AG04449 (cell line): ENCODE measurements at places on chromosomes 1 and 21.

- DNase-seq = no peak
Measured at GRCh38 chr1:228004331-228004855, 2.4 kb upstream of the WNT3A start.

DNA sequence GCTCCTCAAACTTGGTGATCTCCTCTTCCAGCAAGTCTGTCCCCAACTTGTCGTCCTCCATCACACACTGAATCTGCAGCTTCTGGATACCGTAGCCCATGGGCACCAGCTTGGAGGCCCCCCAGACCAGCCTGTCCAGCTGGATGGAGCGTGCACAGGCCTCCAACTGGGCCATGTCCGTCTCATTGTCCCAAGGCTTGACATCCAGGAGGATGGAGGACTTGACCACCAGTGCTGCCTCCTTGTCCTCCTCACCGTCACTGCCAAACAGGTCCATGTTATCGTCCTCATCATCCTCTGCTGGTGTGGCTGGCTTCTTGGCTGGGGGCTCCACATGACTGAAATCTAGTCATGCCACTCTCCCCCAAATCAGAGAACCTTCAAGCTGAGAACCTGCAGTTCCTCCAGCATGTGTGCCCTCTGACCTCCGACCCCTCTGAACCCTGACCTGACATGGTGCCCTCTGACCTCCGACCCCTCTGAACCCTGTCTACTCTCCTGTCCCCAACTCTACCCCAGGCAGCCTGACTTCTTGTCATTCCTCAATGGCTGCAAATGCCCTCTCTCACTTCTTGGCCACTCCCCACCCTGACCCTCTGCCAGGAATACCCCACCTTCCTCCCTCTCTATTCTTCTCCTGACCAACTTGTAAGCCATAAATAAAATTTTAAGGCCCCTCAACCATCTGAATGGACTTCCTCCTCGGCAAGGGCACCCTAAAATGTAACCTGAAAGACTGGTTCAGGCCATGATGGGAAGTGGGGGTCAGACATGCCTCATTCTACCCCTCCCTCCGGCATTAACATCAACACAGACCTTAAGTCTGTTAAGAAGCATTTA lies 275.7 kb upstream of the C1orf174 start:
- no peak for DNase-seq

GRCh38 chr21:32448803-32449594 lies 36.5 kb downstream of the EVA1C start:
- DNase-seq = peak; percentile 28

- no peak for DNase-seq
Measured at GRCh38 chr1:78370779-78371482, 119.8 kb upstream of the PTGFR start.

DNA sequence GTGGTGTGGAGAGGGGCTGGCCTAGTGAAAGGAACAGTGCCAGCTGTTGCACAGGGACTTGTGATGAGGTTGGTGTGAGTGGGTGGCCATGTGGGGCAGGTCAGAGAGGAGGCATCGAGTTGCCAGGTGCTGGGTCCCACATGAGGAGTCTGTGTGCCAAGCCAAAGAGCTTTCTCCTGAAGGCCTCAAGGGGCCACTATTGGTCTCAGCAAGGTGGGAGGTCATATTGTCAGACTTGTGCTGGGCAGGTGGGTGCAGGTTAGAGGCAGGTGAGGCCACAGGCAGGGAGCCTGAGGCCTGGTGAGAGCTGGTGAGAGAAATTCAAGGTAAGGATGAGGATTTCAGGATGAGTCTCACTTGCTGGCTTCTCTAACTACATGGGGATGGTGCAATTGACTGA lies 256.8 kb downstream of the DISC1 start:
- no peak for DNase-seq

DNA sequence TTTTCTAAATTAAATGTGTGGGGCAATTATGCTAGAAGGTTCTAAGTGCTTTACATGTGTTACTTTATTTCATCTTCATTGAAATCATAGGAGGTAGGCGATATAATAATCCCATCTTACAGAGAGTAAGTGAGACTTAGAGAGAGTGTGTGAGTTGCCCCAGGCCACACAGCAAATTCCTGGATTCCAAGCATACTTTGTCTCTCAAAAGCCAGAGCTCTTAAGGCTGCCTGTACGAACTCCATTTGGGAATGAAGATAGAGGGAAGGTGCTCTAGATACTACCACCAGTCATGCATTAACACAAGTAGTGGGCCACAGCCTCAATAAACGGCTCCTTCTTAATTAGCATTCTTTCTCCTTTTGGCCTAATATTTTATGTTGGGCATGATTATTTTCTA lies 170.1 kb downstream of the SIPA1L2 start:
- DNase-seq = no peak

- DNase-seq = no peak
Measured at GRCh38 chr1:101465941-101466340, 229.1 kb downstream of the S1PR1 start.

DNA sequence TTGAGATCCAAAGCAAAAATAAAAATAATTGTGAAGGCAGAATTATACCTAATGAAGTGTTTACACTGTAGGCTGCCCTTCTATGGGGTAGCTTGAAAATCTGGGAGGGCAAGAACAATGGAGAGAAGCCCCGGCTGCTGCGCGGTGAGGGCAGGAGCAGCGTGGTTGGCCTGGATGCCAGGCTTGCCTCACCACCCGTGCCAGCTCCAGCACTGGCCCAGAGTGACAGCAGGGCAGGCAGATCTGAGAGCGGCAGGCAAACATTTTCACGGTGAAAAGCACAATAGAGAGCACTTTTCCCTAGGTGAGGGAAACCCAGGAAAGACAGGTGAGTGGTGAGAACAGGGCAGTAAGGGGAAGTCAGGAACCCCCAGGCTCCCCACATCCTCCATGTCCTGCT lies 1.4 kb downstream of the PROK1 start:
- DNase-seq = no peak

DNA sequence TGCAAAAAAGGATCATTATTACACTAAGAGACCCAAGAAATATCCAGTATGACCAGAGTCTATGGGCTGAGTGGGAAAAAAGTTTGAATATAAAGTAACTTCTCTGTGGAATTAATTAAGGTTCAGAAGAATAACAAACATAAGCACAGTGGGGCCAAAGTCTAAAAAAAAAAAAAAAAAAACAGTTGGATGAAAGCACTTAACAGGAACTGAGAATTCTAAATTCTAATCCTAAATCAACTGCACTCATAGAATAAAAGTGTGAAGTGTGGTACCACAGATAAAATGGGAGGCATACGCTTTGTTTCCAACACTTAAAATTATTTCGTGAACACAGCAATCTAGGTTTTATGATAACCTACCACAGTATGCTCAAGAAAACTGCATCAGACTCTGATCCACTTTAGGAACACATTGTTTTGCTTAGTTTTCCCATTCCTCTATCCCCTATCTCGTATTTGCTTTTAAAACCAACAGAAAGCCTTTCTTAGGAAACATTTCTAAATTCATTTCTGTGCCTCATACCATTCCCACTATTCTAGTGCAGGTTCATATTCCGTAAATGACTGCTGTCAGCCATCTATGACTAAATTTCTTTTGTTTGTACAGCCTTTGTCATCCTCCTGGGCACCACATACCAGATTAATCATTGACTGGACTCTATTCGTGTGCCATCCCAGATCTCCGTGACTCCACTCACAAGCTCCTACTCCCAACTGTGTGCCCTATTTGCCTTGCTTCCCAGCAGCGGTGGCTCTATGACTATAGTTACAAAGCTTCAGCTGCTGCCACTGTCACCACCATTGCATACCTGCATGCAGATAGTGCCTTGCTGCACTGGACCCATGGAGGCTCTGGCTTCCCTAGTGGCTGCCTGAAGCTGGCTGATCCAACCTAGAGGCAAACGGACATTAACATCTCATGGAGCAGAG lies 24.9 kb downstream of the CHML start:
- no peak for DNase-seq

GRCh38 chr21:25133939-25134338 lies 473.3 kb downstream of the MRPL39 start:
- peak; percentile 33 for DNase-seq

DNA sequence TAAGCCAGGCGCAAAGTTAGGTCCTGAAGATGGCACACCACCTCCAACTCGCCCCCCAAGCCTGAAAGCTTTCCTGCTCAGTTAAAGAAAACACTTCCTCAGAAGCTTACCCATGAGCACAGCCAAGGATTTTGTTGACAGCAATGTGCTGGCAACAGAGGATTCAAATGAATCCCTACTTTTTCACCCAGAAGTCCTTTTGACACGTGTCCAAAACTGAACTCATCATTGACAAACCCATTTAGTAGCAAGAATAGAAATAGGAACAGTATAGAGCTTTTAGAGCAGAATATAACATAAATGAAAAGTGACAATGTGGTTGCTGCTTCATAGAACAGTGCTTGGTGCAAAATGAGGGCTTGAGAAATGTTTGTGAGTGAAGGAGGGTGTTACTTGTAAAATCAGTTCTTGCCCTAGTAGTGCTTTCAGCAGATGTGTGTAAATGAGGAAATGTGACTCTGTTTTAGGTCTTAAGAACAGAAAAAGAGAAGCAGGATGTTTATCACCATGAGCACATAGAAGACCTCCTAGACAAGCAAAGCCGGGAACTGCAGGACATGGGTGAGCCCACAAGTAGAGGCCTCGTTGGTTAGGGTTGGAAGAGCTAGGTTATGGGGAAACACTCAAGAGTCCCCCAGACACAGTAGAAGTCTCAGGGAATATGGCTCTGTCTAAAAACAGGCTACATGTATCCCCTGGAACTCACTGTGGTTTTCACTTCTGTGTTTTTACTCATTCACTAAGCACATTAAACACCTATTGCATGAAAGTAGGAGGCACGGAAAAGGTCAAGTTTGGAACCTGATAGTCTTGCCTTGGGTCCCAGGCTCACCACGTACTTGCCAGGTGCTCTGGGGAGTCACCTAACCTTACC lies 48.6 kb upstream of the TMEM125 start:
- no peak for DNase-seq

GRCh38 chr1:6785318-6785727 lies at the start of gene CAMTA1:
CAMTA1 (plus strand) TSS chr1:6785454; CDS start chr1:6785531, 77 bp downstream.
- no peak for DNase-seq

GRCh38 chr1:3779265-3779911 lies 6.8 kb downstream of the SMIM1 start:
- DNase-seq = no peak

DNA sequence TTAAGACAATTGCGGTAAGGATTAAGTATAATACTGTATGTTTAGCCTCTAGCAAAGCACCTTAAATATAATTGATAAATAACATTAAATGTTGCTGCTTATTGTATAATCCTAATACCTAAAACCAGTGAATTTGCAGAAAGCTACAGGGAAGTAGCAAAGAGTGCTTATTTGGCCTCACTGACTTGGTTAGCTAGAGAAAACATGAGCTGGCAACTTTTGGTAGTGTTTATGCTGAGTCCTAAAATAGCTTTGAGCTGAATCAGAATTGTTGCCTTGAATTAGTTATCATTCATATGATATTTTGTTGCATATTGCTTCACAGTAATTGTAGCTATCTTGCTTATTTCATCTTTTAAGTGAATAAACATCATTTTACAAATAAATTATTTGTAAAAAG lies 3.5 kb downstream of the TRIM67 start:
- DNase-seq = no peak

DNA sequence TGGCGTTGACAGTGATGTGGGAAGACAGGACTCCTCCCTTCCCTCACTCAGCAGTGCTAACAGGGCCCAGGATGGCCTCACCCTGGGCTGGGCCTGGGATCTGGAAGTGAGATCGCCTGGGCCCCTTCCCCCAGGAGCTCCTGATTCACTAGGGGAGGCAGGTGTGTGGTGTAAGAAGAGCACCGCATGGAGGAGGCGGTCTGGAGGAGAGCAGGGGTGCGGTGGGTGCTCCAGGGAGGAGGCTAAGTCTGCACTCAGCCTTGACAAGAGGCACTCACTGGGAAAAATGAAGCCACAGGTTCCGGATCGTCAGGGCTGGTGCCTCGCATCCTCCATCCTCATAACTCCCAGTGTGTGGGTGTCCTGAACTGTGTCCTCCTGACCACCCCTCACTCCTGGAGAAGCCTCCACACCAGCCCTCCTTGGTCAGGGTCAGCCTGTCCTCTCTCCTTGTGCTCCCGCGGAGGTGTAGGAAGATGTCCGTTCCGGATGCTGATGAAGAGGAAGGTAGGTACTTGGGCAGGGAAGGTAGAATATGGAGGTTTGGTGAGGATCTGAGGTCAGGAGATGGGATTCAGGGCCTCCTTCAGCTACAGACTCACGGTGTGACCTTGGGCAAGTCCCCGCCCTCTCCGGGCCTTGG lies 142.1 kb upstream of the WNT4 start:
- no peak for DNase-seq

GRCh38 chr1:110425612-110426152 lies 18.2 kb upstream of the LAMTOR5 start:
- no peak for DNase-seq

- DNase-seq = no peak
Measured at GRCh38 chr1:245754463-245754961, 599.7 kb downstream of the KIF26B start.

- DNase-seq = no peak
Measured at GRCh38 chr1:206710460-206710823, 25.7 kb downstream of the MAPKAPK2 start.

DNA sequence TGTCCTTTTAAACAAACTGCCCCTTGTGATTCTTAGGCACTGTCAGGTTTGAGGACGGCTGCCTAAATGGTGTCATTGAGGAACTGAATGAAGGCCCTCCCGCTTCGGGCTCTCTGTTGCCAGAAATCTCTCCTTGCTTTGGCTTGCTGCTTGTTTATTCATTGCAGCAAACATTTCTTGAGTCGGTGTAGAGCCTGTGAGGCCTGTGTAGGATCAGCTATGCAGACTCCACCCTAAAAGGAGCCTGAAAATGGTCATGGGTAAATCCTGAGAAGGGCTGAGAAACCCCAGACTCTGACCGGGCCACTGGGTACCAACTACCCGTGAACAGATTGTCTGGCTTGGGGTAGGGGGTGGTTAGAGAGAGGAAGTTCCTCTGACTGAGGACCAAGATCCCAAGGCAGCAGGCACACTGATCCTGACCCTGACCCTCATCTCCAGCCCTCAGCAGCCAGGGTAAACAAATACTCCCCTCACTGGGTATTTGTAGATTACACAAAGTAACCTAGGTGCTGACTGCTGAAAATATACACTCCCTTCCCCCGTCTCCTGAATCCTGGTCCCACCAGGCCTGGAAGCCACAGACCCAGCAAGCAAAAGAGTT lies 3.1 kb downstream of the IL6R start:
- no peak for DNase-seq

GRCh38 chr1:214604523-214604922 lies 1.5 kb downstream of the CENPF start:
- no peak for DNase-seq

DNA sequence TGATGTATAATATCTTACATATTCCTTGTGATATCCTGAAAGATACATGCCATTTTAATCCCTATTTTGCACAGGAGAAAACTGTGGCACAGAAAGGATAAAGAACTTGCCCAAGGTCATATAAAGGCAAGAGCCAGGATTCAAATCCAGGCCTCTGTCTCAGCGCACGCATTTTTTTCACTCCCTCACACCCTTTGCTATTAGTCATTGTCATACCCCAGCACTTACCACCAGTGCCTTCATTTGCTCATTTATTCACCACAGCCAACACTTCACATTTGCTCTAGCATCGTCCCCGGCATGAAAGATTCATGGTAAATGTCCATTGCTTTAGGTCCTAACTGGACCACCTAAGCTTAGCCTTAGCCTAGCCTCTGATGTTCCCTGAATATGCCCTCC lies 14.2 kb downstream of the ALX3 start:
- no peak for DNase-seq
